ENCODE measurements at places on chromosomes 7 and 10.

- no peak for DNase-seq
Observed at GRCh38 chr7:107396990-107397389, 72.9 kb upstream of the GPR22 start.

GRCh38 chr7:1934756-1935155, 264.7 kb downstream of the ELFN1 start:
- DNase-seq = no peak

DNA sequence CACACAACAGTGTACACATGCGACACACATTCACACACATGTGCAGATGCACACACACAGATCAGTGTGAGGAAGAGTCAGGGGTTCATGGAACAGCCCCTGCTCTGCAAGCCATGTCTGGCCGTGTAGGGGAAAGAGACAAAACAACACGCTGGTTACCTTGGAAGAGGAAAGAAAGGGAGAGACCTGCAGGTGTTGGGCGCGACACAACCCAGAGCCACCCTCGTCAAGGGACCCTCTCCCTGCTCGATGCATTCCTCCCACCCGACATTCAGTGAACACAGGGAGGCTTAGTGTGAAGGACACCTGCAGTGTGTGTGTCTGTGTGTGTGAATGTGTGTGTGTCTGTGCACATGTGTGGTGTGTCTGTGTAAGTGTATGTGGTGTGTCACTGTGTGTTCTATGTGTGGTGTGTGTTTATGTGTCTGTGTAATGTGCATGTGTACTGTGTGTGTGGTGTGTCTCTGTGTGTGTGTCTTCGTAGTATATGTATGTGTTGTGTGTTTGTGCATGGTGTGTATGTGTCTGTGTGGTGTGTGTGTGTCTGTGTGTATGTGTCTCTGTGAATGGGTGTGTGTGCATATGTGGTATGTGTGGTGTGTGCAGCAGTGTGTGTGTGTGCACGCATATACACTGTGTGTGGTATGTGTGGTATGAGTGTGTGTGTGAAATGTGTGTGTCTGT, 69.5 kb upstream of the PITRM1 start:
- no peak for DNase-seq

DNA sequence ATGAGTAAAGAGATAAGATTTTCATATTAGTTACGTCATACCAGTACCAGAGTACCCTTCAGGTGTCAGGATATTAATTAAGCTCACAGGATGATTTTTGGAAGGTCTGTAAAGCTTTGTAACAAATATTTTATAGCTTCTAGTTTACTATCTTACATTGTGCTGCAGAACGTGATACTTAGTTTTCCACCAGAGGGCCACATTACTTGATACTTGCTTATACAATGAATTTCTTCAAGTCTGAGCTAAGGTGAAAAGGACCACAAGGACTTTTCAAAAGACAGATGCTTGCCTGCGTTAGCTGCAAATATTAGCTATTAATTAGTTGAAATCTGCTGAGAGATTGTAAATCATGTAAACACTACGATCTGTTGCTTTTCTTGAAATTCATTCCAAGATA, 12.2 kb downstream of the FOXP2 start:
- no peak for DNase-seq

DNA sequence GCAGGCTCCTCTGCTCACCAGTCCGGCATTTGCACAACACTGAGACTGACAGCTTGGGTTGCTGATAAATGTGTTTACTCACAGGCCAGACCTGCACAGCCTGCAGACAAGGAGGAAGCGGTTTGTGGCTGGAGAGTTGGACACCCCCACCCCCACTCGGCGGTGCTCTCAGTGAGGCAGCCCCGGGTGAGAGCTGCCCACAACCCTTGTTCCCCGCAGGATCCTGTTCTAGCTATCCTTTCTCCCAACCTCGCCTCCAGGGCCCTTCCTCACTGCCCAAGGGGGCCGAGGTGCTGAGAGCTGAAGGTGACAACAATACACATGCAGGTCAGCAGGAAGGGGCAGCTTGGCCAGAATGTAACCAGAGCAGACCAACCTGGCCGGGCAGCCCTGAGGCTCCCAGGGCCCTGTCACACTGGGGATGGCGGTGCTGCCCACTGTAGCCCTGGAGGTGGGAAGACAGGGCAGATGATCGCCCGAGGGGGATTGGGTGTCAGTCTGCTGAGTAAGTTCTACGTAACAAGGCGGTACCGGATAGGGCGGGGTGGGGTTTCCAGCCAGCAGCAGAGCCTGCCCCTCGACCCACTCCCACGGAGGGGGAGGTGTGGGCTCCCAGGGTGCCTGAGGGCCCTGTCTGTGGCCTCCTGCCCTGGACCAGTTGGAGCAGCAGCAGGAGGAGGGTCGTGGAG, 2.1 kb upstream of the ADAM8 start:
- DNase-seq = no peak

DNA sequence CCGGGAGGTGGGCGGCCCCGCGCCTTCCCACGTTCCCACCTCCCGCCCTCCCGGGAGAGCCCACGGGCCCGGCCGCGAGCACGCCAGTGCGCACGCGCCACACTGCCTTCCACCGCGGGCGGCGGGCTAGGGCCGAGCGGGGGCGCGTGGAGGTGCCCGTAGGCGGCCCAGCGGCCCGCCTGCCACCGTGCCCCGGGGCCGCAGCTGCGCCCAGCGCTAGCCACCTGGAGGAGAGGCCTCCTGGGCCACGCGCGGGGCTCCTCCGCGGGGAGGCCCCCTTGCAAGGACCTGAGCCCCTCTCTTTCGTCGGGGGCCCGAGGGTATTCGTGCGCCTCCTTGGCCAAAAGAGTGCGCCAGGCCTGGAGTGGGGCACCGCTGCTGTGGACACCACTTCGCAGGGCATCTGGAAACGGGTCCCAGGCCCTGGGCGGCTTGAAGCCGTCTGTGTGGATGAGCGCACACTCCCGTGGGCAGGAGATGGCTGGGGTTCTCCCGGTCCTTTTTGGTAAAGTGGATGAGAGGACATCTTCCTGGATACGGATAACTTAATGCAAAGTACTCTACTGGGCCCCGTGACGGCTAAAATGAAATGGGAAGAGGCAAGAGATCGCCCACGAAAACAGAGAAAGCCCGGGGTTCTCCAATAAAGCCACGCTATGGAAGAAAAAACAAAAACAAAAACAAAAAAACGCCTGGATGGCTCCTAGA, 9.0 kb upstream of the EBF3 start:
- DNase-seq = no peak

DNA sequence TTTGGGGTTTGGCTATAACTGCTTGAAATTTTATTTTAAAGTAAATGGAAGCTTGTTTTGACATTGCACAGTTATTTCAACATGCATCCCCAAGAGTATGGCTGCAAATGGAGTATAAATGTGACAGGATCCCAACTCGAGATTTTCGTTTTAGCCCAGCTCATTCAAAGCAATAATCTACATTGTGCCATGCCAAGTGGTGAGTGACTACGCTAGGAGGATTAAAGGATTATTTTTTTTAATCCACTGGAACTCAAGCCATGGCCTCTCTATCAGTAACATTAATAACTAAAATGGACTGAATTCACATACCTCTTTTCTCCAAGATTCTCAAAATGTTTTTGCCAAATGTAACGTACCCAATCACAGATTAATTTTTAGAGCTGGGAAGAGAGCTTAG, 60.6 kb upstream of the AUTS2 start:
- DNase-seq = no peak

DNA sequence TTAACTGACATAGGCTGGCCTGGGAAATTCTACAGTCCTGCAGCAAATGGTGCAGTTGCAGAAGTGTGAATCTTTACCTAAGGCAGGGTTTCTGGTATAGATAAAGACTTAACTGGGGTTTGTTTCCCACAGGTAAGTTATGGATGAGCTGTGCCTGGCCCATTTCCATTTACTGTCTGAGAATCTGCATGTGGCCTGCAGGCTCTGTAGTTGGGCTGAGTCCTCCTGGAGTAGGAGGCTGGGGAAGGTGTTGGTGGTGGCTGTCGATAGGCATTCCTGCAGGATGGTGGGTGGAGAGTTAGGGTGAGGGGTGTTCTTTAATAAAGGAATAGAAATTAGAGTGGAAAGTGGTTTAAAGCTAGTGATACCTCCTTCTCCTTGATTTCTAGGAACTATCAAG, 193.5 kb downstream of the AUTS2 start:
- DNase-seq = no peak

GRCh38 chr10:14674376-14675050, 100.2 kb downstream of the FAM107B start:
- DNase-seq = no peak

DNA sequence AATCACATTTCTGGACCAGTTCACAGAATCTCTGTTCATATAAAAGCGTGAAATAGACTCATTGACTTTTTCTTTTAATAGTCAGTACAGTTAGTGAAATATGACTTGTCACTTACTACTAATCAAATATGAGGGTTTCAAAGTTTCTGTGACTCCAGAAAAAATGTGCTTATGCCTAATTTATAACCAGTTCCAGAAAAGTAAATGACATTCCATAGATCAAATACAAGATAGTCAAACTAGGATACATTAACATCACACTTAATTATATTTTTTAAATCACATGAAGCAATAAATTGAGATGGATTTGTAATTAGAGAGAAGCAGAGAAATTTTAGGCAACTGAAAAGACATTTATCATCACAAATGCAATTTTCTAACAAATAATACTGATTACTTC, 491.4 kb downstream of the KIF20B start:
- DNase-seq = no peak

- no peak for DNase-seq
Observed at GRCh38 chr10:62919776-62920175, 103.6 kb upstream of the EGR2 start.
